ENCODE measurements at places on chromosomes 12 and 14. TPM values are rescaled to one million over a fixed set of nuclear protein-coding genes. Genes with fewer than 3 reads are reported as not detected.

DNA sequence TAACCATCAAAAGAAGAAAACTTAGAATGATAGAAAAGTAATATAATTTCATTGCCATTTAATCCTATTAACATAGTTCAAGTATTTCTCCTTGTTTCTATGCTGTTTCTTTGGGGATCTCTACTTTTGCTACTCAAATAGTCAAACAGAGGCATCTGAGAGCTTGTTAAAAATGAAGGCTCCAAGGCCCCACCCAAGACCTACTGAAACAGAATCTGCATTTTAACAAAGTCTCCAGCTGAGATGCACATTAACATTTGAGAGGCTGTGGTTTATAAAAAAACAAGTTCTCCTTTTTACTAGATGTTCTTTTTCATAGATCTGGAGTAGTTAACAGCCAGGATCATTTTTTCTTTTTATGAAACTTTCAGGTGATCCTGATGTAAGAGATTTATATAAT, 31.8 kb downstream of the PPFIA2 start:
- H3K4me1 ChIP-seq = no peaks in the 10 kb centered on the region
- no peak for DNase-seq
- no peak overlapping the region for H3K4me3 ChIP-seq
- no peaks in the 10 kb centered on the region for H3K36me3 ChIP-seq

GRCh38 chr14:38209572-38210557, 2.2 kb downstream of the SSTR1 start:
- peaks cover 56% of the 10 kb centered on the region for H3K27me3 ChIP-seq
- H3K36me3 ChIP-seq = no peaks in the 10 kb centered on the region
- no peak overlapping the region for H3K27ac ChIP-seq
- DNase-seq = no peak

- peaks cover 31% of the 10 kb centered on the region for H3K4me1 ChIP-seq
- H3K27me3 ChIP-seq = no peaks in the 10 kb centered on the region
- DNase-seq = no peak
- no peaks in the 10 kb centered on the region for H3K36me3 ChIP-seq
- no peak overlapping the region for H3K27ac ChIP-seq
- no peak overlapping the region for H3K4me3 ChIP-seq
Observed at GRCh38 chr14:90651271-90651804, 164.9 kb downstream of the TTC7B start.

DNA sequence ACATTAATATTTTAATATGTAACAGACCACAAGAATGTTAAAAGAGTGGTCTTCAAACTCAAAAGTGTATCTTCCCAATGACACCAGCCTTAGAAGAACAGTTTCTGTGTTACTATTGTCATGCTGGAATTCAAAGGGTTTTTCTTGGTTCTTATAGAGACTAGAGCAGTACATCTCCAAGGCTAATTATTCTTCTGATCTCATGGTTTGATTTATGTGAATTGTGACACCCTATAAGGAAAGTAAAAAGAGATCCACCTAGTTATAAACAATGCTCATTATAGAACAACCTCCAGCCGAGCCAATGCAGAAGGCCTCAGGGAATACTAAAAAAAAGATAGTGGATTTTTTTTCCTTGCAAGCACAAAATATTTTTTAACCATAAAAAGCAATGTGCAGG, 65.5 kb downstream of the PTPRO start:
- no peak overlapping the region for H3K4me3 ChIP-seq
- H3K27ac ChIP-seq = no peak overlapping the region
- H3K36me3 ChIP-seq = no peaks in the 10 kb centered on the region
- H3K27me3 ChIP-seq = no peaks in the 10 kb centered on the region
- no peak for DNase-seq

GRCh38 chr12:88153959-88154358, 11.9 kb downstream of the TMTC3 start:
- no peak overlapping the region for H3K4me3 ChIP-seq
- H3K27ac ChIP-seq = no peak overlapping the region
- H3K36me3 ChIP-seq = no peaks in the 10 kb centered on the region

DNA sequence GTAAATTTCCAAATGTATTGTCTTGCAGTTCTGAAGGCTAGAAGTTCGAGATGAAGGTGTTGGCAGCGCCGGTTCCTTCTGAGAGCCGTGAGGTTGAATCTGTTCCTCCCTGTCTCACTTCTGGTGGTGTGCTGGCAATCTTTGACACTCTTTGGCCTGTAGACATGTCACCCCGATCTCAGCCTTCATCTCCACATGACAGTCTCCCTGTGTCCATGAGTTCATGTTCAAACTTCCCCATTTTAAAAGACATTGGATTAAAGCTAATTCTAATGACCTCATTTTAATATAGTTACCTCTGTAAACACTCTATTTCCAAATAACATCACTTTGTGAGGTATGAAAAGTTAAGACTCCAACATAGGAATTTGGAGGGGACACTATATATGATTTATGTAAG, 4.1 kb upstream of the RBM19 start:
- peaks cover 11% of the 10 kb centered on the region for H3K4me1 ChIP-seq
- H3K4me3 ChIP-seq = no peak overlapping the region
- H3K27ac ChIP-seq = no peak overlapping the region
- H3K36me3 ChIP-seq = no peaks in the 10 kb centered on the region

- H3K36me3 ChIP-seq = no peaks in the 10 kb centered on the region
- peaks cover 85% of the 10 kb centered on the region for H3K4me1 ChIP-seq
- no peaks in the 10 kb centered on the region for H3K27me3 ChIP-seq
- H3K27ac ChIP-seq = peak overlapping the region; percentile 85
Observed at GRCh38 chr12:108724054-108724889, 7.0 kb downstream of the CORO1C start.

DNA sequence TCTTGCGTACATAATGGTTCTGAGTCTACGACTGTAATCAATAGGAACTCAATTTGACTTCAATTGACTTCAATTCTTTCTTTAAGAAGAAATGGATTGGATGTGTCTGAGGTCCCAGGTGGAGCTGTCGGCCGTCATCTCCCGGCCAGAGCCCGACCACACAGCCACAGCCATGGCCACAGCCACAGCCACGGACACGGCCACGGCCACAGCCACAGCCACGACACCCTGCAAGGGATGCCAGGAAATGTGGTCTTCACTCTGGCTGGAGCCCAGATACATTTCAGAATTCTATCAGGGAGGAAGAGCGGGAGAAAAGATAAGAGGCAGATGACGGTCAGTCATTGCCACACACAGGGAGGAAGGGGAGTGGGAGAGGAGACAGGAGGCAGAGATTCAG, 58.9 kb downstream of the GALNT9 start:
- no peaks in the 10 kb centered on the region for H3K36me3 ChIP-seq
- H3K4me1 ChIP-seq = no peaks in the 10 kb centered on the region
- H3K27ac ChIP-seq = no peak overlapping the region

The CD163L1 gene
- 0.36 TPM for total RNA-seq

The SLC6A12 gene
- not detected for total RNA-seq
